Frontal cortex (tissue), 4 donors: ENCODE measurements at places on chromosomes 5 and 9. TPM values are rescaled to one million over a fixed set of nuclear protein-coding genes. Genes with fewer than 3 reads are reported as not detected.

The ANKRD20A1 gene
- 6.5 TPM for total RNA-seq

DNA sequence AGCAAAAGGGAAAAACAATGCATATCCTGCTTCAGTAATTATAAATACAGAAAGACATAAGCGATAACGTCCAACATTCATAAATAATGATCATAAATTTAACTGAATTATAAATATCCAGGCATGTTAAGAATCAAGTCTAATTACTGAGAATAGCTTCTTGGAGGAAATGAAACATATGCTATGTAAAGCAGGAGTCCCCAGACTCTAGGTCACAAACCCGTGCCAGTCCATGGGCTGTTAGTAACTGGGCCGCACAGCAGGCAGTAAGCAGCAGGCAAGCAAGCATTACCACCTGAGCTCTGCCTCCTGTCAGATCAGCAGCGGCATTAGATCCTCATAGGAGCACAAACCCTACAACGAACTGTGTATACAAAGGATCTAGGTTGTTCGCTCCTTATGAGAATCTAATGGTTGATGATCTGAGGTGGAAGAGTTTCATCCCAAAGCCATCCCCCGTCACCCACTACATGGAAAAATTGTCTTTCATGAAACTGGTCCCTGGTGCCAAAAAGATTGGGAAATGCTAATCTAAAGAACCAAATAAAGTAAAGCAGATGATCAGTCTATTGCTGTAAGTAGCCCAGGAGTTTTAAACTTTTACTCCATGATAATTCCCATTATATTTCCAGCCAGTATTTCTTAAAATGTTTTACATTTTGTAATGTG lies 50.4 kb downstream of the CERT1 start:
- DNase-seq: no peak

The NIPAL4 gene
- not detected for total RNA-seq

The SIGMAR1 gene
- 20.8 TPM for total RNA-seq

GRCh38 chr9:71826279-71826678 lies 58.0 kb upstream of the CEMIP2 start:
- DNase-seq: no peak

The TMEM8B gene
- 4.1 TPM for total RNA-seq

DNA sequence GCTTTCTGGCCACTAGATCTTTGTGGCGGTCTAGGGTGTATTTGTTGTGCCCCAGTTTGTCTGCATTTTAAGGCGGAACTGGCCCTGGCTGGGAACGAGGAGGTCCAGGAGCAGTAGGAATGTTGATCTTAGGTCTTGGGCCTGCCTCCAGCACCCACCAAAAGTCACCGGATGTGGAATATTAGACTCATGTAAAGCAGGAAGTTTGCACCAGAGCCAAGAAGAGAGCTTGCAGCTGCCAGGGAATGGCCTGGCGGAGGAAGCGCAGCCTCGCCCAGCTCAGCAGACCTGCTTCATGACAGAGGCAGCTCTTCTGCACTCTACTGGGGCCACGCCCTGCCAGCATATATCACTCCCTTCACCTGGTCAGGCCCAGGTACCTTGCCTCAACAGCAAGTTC lies 3.3 kb downstream of the GPX3 start:
- DNase-seq: no peak

The FBP1 gene
- total RNA-seq: not detected

DNA sequence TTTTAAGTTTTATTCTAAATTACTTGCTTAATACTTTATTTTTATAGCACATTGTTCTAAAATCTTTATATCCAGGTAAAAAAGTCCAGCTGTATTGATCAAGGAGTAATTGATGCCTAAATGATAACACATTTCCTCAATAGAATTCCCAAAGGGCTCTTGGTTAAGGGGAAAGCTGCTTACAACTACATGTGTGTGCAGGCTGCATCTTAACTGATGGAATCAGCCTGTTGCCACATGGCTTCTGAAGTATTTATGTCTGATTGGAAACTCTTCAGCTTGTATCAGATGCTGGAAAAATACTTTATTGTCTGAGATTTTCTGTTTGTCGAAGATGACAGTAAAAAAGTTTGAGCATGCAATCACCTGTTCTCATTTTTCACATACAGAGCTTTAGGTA lies 182.6 kb downstream of the FBXL7 start:
- no peak for DNase-seq

The BARHL1 gene
- not detected for total RNA-seq

GRCh38 chr9:87198716-87199115 lies 251.4 kb upstream of the GAS1 start:
- DNase-seq: no peak

The PRPF4 gene
- 23.6 TPM for total RNA-seq

- DNase-seq: peak; percentile 83
These were observed at the start of gene CCDC69 for GRCh38 chr5:151223447-151224264. TSS of gene CCDC69 (minus strand) at chr5:151224092. CDS start at chr5:151223970, 122 bp downstream.

DNA sequence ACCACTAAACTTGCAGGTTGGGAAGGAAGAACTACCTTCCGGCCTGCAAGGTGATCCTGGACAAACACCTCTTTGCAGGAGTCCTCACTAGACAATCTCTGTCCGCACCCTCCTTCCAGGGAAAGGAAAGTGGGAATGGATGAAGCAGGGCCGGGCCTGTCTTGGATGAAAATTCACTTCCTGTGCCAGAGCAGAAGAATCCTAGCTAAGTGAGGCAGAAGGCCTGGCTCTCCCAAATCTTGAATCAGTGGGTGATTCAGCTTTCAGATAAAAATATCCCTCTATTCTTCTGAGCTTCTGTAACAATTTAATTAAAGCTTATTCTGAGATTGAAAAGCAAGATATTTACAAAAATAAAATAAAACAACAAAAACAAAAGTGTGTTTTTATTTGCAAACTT lies 281.9 kb upstream of the TLE4 start:
- no peak for DNase-seq

The TYRP1 gene
- 2.4 TPM for total RNA-seq

- DNase-seq: peak; percentile 70
These were observed 146.6 kb downstream of the SEC61B start for GRCh38 chr9:99368341-99369326.

GRCh38 chr9:69671311-69671878 lies 776 bp downstream of the APBA1 start:
- peak; percentile 17 for DNase-seq

- no peak for DNase-seq
These were observed 3.3 kb downstream of the ANKS6 start for GRCh38 chr9:98793031-98793430.

- DNase-seq: no peak
These were observed 54.1 kb downstream of the GDA start for GRCh38 chr9:72203205-72203803.

The C5orf47 gene
- 0.41 TPM for total RNA-seq

GRCh38 chr9:72150127-72150526 lies 887 bp downstream of the GDA start:
- no peak for DNase-seq

The LCN15 gene
- not detected for total RNA-seq

The CBY3 gene
- not detected for total RNA-seq

DNA sequence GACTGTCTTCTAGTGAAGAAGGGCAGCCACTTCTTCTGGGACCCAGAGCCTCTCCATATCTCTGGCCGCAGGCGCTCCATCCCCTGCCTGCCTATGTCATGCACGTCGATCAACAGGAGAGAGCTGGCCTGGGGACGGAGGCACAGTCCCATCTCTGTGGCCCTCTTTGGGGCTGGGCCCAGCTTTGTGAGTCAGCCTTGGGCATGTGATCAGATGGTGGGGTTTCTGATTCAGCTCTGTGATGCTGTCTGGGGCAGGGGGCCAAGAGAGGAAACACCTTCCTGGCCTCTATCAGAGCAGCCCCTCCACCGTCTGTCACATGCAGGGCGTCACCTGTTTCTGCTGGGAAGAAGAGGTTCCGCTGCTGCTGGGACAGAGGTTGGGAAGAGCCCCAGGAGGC lies 72.6 kb downstream of the MVB12B start:
- no peak for DNase-seq

DNA sequence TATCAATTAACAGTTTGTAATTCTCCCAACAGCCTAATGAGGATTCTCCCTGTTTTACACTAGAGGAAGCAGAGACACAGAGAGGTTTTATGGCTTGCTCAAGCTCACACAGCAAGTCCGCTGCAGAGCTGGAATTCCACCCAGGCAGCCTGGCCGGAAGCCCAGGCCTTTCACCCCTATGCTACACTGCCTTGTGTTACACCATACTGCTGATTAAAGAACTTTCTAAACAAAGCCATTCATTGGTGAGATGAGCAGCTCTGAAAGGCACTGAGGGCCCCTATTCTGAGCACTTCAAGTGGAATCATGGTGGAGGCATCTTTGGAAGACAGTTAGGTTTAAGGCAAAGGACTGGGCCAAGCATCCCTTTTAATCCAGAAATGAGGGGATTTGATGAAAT lies 14.7 kb upstream of the LARP1 start:
- DNase-seq: no peak

- DNase-seq: no peak
These were observed 8.2 kb upstream of the PHF2 start for GRCh38 chr9:93568169-93568568.

The DBH gene
- total RNA-seq: under 0.01 TPM

The CRHBP gene
- total RNA-seq: 7.3 TPM

The PCDHGA1 gene
- total RNA-seq: 3.3 TPM

GRCh38 chr5:128100860-128101557 lies 17.4 kb downstream of the SLC12A2 start:
- DNase-seq: no peak

DNA sequence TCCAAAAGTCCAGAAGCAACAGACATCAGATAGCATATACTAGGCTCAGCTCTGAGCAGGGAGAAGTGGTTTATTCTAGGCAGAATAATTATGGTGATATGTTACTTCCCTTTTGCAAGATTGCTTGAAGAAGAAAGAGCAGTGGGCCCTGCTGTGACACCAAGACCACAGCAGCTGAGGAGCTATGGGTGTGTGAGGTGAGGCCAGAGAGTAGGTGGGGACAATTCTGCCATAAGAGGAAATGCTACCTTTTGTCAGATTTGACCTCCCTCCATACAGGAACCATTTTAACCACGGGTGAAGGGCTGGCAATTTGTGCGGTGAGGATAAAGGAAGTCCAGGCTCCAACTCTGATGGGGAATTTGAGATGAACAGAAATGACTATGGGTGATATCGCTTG lies 51.3 kb downstream of the TNFSF15 start:
- no peak for DNase-seq

GRCh38 chr9:99867536-99867935 lies 38.9 kb upstream of the STX17 start:
- no peak for DNase-seq

GRCh38 chr9:91074866-91075265 lies 273.2 kb downstream of the SYK start:
- DNase-seq: no peak

The SLC6A3 gene
- not detected for total RNA-seq

DNA sequence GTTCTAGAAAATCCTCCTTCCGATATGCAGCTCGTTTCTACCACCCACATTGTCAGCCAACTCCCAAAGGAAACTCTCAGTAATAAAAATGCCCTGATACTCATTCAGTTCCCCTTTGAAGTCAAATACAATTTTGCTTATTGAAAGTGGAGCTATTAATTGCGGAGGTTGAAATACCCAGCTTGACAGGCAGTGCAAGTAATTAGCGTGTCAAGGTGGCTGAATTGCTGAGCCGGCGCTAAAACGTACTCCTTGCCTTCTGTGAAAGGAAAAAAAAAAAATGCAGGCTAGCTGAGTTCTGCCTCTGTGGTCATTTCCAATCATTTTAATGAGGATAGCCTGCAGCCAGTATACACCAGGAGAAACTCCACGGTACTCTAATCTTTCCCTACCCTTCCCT lies 165.5 kb downstream of the RORB start:
- no peak for DNase-seq

- DNase-seq: no peak
These were observed 60.2 kb downstream of the SMIM23 start for GRCh38 chr5:171845857-171846256.

- no peak for DNase-seq
These were observed 176.6 kb upstream of the FREM1 start for GRCh38 chr9:15086778-15087324.

- no peak for DNase-seq
These were observed 133.3 kb downstream of the MACROH2A1 start for GRCh38 chr5:135265497-135266302.

DNA sequence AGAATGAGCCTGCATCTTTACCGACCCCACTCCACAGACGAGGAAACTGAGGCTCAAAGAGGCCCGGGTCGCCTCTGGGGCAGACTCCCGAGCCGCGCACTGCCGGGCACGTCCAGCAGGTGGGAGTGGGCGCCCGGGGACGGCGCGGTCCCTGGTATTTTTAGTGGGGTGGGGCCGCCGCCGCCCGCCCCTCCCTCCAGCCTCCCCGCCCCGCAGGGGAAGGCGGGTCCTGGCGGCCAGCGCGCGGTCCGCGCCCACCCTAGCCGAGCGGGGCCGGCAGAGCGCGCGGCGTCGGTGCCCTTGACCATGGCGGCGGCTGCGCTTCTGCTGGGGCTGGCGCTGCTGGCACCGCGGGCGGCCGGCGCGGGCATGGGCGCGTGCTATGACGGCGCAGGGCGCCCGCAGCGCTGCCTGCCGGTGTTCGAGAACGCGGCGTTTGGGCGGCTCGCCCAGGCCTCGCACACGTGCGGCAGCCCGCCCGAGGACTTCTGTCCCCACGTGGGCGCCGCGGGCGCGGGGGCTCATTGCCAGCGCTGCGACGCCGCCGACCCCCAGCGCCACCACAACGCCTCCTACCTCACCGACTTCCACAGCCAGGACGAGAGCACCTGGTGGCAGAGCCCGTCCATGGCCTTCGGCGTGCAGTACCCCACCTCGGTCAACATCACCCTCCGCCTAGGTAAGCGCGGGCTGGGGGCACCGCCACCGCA lies at the start of gene LAMC3:
TSS of gene LAMC3 (plus strand) at position 266 of the 710 bp plus-strand sequence. CDS start at position 307, 41 bp downstream.
- DNase-seq: peak; percentile 55

GRCh38 chr5:15798006-15798405 lies 298.0 kb downstream of the FBXL7 start:
- no peak for DNase-seq

The ZNF608 gene
- 106 TPM for total RNA-seq

DNA sequence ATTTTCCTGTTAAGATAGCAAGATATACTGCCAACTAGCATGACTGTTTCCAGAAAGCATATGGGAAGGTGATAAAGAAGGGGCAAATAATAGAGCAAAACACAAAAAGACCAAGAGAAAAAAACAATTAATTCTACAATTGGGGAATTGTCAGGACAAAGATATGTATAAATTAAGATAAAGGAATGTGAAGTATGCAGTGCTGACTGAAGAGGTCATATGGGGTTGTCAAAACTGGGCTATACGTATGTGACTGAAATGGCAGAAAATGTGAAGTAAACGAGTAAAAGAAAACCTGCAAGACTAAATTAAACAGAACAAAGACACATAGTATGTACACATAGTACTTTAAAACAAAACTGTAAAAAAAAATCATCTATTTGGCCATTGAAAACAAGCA lies 222.3 kb downstream of the ARL15 start:
- no peak for DNase-seq
